NCI-H187 (cell line): ENCODE measurements at places on chromosomes 16 and 17.

DNA sequence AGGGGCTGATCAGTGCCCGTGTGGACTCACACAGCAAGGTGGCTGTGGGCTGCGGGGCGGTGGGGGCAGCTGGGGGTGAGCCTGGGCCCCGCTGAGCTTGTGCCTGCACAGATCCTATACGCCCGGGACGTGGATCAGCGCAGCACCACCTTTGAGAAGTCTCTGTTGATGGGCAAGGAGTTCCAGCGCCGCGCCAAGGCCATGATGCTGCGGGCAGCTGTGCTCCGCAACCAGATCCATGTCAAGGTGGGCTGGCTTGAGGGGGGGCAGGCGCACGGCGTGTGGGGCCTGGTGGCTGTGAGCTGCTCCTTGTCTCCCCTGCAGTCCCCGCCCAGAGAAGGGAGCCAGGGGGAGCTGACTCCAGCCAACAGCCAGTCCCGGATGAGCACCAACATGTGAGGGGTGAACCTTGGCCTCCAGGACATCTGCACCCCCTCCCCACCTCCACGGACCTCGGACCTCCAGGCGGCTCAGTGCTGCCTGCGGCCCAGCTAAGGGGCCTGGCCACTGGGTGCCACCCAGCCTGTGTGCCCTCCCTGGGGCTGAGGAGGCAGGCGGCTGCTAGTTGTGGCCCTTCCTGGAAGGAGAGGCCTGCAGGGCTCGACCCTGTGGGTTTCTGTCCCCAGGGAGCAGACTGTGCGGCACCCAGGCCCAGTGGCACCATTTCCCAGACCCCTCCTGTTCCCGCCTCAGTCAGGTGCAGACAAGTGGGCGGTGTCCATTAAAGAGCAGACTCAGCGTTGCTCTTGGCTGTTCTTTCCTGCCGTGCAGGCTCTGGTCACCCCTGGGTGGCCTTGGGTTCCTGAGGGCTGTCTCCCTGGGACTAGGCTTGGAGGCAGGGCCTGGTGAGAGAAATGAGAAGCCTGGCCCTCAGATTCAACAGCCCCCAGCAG is 5.3 kb downstream of the GPS1 start:
- no peak for DNase-seq

GRCh38 chr16:81831722-81832126 is 52.6 kb downstream of the PLCG2 start:
- no peak for DNase-seq

- DNase-seq, result no peak
Observed at GRCh38 chr16:70688246-70688742, 2.4 kb upstream of the MTSS2 start.

- DNase-seq, result no peak
Observed at GRCh38 chr17:3512505-3513171, 36.8 kb downstream of the ASPA start.

DNA sequence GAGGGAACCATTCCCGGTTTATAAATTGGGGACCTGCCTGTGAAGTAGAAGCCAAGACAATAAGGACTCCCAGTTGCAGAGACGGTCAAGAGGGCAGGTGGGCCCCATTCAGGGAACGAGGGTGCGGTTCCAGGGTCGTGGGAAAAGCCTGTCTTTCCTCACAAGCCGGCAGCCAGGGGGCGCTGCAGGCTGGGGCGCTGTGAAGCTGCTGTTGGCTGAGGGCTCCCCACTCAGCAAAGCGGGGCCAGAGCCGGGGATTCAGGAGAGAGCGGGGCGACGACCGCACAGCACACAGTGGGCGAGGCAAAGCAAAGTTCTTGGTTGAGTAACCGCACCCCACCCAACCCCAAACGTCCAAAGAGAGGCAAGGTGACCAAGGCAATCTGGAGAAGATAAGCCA is 24.9 kb downstream of the CDRT15 start:
- no peak for DNase-seq

- DNase-seq, result no peak
Observed at GRCh38 chr17:75509528-75510258, 5.6 kb downstream of the CASKIN2 start.

DNA sequence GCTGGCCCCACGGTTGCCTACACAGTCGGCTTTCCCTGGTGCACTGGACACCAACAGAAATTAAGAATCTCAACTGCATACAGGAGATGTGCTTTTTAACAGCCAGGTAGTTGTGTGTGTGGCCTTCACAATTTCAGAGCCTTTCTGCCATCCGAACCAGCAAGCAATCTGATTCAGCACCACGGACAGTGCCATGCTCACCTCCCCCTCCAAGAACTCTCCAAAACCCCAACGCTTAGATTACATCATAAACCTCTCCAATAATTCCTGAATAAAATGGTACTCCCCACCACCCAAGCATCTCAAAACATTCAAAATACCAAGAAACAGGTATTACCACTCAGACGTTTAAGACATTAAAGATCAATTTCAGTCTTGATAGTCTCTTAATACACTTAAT is 31.8 kb downstream of the USP7 start:
- no peak for DNase-seq

DNA sequence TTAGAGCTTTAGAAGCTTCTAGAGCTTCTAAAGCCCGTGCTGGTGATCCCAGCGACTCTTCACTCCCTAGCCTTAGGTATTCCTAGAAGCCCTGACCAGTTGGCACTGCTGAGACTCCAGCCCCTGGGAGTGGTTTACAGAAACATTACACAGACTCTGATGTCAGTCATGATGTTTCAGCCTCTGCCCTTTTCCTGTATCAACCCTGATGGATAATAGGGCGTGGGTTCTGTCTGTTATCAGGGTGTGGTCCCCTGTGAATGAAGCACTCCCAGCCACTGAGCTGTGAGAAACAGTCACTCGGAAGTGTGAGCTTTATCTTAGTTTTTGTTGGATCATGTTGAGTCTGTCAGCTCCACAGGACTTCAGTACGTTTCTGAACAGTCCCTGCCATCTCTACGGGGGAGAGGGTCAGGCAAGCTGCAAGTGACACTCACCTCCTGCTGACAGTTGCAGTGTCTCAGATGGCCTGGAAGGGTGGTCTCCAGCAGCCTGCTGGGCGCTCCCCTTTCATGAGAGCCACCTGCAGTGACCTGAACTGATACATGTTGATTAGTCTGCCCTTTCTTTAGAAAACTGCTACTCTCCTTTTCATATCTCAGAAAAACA is 12.8 kb downstream of the GOSR2 start:
- DNase-seq, result no peak

GRCh38 chr17:39183045-39183444 is 14.4 kb downstream of the CACNB1 start:
- DNase-seq, result no peak

DNA sequence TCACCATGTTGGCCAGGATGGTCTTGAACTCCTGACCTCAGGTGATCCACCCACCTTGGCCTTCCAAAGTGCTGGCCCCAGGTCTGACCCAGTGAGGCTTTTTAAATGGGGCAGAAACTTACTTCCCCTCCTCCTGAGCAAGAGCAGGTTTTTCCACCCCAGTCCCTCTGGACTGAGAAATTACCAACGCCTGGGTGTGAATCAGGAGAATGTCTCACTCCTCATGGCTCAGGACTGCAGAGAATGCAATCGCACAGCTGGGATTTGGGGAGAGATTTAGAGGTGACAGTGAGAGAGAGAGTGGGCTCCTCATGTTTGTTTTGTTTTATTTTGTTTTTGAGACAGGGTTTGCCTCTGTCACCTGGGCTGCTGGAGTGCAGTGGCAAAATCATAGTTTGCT is 203.6 kb downstream of the RAB11FIP4 start:
- no peak for DNase-seq

GRCh38 chr16:84775262-84775810 is 44.4 kb upstream of the CRISPLD2 start:
- DNase-seq, result no peak

DNA sequence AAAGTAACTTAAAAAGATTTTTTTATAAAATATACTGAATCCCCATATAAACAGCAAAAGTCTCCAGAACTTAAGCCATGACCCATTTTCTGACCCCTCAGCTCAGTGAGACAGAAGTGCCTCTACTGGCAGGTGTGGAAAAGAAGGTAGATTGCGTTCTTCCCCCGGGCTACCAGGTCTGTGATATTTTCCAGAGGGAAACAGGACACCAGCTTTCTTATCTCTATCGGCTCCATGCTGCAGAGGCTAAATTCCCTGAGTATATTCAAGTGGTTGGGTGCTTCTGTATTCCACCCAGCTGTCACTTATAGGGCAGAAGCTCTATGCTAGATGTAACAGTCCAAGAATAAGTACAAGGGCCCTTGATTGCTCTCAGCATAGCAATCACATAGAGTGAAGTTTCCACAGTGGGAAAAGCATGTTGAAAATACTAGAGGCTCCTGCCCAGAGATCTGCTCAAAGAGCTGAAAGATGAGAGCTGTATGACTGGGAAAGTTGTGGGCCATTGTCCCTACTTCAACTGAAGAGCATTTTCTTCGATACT is 687.3 kb downstream of the CDH11 start:
- peak; percentile 17 for DNase-seq

DNA sequence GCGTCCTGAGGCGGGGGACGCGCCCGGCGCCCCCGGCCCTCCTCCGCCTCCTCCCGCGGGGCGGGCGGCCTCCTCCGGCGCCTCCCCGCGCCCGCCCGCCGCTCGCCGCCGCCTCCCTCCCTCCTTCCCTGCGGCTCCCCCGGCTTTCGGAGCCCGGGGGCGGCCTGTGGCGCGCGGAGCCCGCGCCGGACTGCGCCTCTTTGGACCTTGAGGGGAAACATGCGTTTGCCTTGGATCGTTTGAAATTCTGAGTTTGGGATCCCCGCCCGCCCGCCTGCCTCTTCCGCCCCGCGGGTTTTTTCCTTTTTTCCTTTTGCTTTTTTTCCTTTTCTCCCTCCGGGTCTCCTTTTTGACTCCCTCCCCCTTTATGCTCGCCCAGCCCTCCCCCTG is 390 bp downstream of the ZNRF1 start:
- DNase-seq, result no peak
